ENCODE measurements at places on chromosomes 5 and 9.

GRCh38 chr9:73565833-73566465, 414.3 kb downstream of the ANXA1 start:
- DNase-seq, result no peak

DNA sequence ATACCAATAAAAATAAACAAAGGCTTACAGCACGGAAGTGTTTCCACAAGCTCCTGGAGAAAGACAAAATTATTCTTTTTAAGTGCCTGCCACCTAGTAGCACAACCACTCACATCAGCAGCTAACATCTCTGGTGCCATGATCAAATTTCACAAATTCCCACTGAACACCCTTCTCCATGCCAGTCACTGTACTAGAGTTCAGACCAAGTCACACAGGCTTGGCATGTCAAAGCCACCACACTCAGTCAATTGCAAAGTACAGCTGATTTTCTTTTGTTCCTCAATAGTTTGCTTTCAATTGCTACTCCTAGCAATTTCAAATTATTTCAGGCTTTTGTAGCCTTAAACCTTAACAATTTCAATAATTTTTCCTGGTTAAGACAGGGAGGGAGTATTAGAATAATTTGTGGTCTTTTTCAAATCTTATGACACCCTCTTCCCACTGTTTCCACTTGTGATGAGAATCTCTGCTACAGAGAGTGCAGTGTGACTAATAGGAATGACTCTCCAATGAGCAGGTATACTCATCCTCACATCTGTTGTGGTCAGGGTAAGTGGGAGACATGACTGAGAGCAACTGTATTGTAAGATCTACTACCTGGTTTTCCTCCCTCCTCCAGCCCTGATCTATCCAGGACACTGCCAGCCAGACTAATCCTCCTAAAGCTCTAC, 46.2 kb downstream of the RNF145 start:
- no peak for DNase-seq

- DNase-seq, result peak; percentile 14
Observed at GRCh38 chr5:36073595-36074216, 7.0 kb upstream of the UGT3A2 start.

GRCh38 chr9:76216161-76216649, 178.0 kb downstream of the RFK start:
- no peak for DNase-seq

- DNase-seq, result peak; percentile 28
Observed at GRCh38 chr9:109574061-109574882, 76.2 kb upstream of the PTPN3 start.

DNA sequence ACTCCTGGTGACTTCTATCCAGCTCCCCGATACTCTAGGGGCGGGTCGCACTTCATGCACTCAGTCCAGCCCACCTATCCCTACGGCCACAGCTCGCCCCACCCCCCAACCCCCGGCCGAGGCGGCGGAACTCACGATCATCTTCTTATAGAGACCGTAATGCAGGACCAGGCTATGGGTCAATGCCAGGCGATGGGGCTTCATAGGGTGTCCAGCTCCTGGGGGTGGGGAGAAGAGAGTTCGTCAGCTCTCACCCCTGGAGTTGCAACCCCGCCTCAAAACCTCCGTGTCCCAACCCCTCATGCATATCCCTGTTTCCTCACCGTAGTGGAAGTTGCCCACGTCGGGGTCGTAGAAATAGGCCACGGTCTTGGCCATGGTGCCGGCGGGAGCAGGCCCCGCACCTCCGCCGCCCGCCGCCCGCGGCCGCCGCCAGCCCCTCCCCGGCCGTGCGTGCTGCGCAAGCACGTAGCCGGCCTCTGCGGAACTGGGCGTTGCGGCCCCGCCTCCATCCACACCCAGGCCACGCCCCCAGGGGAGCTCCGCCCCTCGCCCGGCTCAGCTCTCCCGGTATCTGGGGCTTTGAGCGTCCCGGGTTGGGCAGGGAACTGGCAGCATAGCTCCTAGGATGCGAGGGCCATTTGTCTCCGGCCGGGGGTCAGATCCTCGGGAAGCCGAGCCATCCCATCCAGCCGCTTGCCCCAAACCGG, at the start of the genes HDAC3 and RELL2:
HDAC3 (minus strand) TSS at position 437 of the 710 bp plus-strand sequence; CDS start at position 378, 59 bp downstream.
RELL2 (plus strand) TSS at position 585 of the 710 bp plus-strand sequence. CDS start 1,229 bp downstream, outside the sequence.
- DNase-seq, result peak; percentile 96

DNA sequence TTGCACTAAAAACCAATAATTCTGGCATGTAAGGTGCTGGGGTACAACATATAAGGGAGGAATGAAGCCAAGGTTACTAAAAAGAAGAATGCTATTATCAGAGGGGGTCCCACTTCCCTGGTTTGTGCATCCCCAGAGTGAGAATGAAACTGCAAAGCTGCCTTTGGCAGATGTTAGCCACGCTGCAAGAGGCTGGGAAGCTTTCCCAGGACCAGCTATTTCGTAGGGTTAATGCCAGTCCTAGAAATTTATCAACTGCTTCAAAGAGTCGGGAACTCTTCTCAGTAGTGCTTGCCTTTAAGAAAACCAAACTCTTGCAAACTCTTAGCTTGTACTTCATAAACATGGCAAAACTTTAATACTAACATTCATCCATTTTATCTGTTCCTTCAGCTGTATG, 87.5 kb upstream of the NR5A1 start:
- no peak for DNase-seq
